ENCODE measurements at places on chromosomes 6 and 20.

DNA sequence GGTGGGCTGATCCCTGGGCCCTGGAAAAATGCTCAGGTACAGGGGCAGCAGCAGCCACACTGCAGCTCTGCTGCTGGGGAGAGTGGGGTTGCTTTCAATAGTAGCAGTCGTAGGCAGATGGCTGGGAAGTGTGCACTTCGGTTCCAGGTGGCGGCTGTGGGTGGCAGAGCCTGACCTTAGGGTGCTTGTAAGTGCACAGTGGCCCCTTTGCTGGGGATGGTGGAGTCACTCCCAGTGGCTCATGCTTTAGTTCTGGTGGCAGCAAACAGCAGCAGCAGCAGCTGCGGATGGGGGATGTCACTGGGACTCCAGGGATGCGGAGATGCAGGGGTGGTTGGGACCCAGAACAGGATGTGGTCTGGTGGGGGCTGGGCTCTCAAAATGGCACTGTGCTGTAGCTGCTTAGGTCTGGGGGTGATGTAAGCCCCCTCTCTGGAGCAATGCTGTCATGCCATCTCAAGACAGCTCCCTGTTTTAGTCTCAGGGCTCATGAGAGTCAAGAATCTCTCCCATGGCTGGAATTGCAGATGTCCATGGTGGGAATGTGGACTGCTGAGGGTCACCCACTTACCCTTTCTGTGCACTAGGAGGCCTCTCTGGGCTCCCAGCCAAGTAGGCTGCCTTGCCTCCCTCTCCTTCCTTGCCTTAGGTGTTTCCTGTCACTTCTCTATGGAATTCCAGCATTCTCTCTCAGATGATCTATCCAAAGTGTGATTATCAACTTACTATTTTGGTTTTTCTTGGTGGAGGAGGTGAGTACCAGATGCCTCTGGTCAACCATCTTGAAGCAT, 146.7 kb upstream of the SLC22A23 start:
- no peak for DNase-seq

- DNase-seq = no peak
These were observed 63.0 kb upstream of the RIN2 start for GRCh38 chr20:19695081-19695480.

DNA sequence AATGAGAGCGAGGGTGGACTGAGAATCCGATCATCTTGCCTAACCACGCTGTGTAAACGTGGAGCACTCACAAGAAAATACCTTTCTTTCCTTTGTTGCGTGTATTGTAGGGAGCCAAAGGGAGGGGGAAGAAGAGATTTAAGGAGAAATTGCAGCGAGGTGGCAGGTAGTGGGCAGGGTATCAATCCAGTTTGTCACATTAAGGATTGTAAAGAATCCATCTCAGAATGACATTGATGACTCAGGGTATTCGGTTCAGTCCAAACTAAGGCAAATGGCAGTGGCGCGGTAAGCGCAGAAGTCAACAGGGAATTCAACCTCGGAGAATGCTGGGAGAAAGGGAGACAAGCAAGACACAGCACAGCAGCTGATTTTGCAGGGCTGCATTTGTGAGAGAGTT, 146.2 kb downstream of the ID4 start:
- no peak for DNase-seq

DNA sequence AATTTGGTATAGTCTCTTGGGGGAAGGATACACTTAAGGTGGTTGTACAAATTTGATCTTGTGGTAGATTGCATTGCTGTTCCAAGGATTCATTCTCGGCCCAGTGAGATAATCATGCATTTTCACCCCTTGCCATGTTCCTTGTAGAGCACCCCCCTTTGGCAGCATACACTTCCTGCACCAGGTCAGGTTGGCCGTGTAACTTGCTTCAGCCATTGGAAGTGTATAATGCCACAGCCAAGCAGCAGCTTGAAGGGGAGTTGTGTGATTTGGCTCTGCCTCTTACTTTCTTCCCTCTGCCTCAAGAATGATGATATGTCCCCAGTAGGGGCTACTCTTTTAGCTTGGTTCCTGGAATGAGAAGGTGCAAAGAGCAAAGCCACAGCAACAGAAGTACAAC, 21.9 kb downstream of the CCN2 start:
- DNase-seq = no peak

DNA sequence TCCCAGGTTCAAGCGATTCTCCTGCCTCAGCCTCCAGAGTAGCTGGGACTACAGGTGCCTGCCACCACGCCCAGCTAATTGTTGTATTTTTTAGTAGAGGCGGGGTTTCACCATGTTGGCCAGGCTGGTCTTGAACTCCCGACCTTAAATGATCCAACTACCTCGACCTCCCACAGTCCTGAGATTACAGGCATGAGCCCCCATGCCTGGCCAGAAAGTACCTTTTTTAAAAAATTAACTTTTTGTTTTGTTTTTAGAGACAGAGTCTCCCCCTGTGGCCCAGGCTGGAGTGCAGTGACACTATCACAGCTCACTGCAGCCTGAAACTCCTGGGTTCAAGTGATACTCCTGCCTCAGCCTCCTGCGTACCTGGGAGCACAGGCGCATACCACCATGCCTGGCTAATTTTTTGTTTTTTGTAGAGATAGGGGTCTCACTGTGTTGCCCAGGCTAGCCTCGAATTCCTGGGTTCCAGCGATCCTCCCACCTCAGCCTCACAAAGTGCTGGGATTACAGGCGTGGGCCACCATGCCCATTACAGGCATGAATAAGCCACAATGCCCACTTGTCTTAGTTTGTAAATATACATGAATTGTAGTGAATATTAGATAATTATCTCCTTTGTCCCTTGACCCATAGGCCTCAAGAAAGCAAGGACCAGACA, 17.4 kb upstream of the EEF1A1 start:
- no peak for DNase-seq

- DNase-seq = no peak
These were observed 20.3 kb downstream of the OR2B6 start for GRCh38 chr6:27977387-27977786.

DNA sequence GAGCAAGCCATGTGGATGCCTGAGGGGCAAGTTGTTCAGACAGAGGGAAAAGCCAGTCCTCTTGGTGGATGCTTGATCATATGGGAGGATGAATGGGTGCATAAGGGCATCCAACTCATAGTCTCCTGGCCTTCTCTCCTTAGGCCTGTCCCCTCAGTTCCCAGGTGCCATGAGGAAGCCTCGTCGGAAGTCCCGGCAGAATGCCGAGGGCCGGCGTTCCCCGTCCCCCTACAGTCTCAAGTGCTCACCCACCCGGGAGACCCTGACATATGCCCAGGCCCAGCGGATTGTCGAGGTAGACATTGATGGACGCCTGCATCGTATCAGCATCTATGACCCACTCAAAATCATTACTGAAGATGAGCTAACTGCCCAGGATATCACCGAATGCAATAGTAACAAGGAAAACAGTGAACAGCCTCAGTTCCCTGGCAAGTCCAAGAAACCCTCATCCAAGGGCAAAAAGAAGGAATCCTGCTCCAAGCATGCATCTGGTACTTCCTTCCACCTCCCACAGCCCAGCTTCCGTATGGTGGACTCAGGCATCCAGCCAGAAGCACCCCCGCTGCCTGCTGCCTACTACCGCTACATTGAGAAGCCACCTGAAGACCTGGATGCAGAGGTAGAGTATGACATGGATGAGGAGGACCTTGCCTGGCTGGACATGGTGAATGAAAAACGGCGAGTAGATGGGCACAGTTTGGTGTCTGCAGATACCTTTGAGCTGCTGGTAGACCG, 3.8 kb downstream of the BRPF3 start:
- DNase-seq = no peak

DNA sequence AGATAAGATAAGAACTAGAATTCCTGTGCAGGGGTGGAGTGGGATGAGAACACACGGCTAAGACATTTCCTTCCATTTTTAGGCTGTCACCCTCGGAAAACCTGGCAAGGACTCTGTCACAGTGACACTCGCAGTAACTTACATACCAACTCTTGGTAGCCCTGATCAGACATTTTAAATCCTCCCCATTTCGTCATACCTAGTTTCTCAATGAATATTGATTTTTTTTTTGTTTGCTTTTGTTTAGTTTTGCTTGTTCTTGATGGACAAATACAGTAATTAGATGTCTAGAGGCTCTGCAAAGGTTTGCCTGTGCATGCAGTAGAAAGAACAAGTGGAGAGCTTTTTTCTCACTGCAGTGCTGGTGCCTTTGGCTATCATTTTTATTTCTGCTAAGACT, 213.0 kb upstream of the FAM83B start:
- DNase-seq = no peak

GRCh38 chr6:20751293-20751935, 217.2 kb downstream of the CDKAL1 start:
- DNase-seq = peak; percentile 40

GRCh38 chr6:41580690-41581089, 34.5 kb downstream of the FOXP4 start:
- DNase-seq = no peak

DNA sequence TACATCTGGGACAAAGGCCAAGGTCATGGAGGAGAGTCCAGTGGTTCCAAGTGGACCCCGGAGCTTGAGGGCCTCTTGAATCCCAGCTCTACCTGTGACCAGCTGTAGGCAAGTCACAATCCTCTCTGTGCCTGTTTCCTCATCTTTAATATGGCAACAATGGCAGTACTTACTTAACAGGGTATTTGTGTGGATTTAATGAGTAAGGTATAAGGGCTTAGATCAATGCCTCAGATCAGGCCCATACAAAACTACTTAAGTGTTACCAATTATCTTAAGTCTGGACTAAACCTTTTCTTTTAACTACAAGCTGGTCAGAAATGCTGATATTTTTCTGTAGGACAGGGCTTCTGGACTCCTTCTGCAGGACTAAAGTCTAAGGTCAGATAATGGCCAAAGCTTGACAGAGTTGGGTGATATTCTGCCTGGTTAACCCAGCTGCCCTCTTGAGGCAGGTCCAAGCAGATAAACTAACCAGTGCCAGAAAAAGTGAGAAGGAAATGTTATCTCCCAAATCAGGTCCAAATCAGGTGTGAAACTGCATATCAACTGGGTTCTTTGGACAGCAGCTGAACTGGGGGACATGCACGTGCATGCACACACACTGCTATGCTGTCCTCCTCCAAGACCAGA, 2.2 kb downstream of the SULF2 start:
- no peak for DNase-seq

- no peak for DNase-seq
These were observed 129.1 kb upstream of the OLIG3 start for GRCh38 chr6:137623293-137623692.

GRCh38 chr20:2421247-2421646, 40.5 kb downstream of the TGM6 start:
- peak; percentile 14 for DNase-seq

GRCh38 chr6:130303431-130303830, 62.4 kb upstream of the TMEM200A start:
- peak; percentile 74 for DNase-seq

GRCh38 chr20:3730803-3731672, 1.4 kb upstream of the HSPA12B start:
- DNase-seq = no peak

GRCh38 chr6:63672582-63673129, 37.1 kb downstream of the PHF3 start:
- DNase-seq = no peak

DNA sequence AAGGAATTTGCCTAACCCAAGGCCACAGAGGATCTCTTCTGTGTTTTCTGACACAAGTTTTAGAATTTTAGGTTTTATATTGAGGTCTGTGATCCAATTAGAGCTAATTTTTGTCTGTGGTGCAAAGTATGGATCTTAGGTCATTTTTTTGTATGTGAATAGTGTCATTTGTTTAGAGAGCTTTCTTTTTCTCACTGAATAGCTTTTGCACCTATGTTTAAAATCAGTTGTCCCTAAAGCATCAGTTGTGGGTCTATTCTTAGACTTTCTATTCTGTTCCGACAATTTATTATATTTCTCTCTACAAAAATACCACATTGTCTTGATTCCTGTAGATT, 341 bp upstream of the MCM9 start:
- no peak for DNase-seq

GRCh38 chr6:149211046-149211571, 106.4 kb upstream of the TAB2 start:
- DNase-seq = peak; percentile 57

GRCh38 chr20:11826334-11826733, 91.4 kb upstream of the BTBD3 start:
- no peak for DNase-seq

DNA sequence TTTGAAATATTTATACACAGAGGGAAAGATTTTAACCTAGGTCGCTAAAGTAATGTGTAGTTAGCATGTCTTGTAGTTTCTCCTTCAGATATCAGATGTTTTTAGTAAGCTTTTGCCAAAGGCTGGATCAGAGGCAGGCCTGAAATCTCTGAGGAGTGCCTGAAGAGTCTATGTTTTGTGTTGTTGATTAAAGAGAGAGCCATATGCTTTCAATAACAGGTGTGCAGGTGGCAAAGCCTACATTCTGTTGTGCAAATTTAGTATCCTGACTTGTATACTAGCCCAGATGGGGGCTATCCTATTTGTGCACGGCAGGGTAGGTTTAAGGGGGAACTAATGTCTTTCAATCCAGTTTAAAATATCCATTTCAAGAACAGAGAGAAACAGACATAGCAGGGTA, 167.1 kb upstream of the ATXN1 start:
- DNase-seq = no peak

DNA sequence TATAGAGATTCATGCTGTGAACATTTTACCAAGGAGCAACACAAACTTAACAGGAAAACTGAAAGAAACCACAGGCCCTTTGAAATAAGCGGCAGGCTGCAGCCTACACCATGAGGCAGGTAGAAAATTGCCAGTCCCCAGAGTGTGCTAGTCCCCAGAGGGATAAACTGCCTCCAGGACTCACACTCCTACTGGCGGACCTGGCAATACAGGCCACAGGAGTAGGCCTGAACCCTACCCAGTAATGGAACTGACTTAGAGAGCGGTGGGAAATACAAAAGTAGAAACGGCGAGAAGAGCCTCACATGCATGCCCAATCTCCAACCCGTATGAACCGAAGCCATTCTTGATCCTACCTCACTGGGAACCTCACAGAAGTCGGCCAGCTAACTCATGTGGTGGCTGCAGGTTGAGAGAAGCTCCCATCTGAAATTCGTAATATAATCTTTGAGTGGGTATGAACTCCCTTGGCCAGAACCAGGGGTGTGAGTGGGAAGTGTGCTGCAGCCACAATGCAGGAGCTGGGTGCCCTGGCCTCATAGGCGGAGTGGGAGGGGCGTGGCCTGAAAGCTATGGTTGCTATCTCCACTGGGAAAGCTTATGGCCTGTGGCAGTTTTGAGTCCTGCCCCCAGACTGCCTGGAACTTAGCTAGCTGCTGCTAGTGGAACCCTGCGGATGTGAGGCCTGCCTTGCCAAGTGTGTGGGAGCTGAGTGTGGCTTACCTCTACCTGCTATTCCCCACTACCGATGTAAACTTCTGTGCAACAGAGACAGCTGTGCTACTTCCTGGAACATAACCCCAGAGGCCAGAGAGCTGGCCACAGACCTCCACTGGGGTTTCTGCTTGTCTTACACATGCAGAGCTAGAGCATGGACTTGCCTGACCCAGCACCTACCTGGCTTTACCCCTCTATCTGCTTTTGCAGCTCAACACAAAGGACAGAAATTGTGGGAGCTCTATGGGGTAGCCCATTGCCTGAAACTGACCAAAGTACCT, 146.5 kb upstream of the COL21A1 start:
- no peak for DNase-seq

All from fibroblast of mammary gland (primary cell).